ENCODE measurements at places on chromosomes 1 and 21. TPM values are rescaled to one million over a fixed set of nuclear protein-coding genes. Genes with fewer than 3 reads are reported as not detected.
A peak's percentile ranks its signal among the peaks of the same experiment; 100 is the strongest.

- no peak for DNase-seq
Measured at GRCh38 chr1:176522310-176522845, 59.4 kb downstream of the PAPPA2 start.

NR1I3 gene
- not detected for total RNA-seq

GRCh38 chr1:228264090-228264829 lies 56.4 kb downstream of the OBSCN start:
- no peak for DNase-seq

DNA sequence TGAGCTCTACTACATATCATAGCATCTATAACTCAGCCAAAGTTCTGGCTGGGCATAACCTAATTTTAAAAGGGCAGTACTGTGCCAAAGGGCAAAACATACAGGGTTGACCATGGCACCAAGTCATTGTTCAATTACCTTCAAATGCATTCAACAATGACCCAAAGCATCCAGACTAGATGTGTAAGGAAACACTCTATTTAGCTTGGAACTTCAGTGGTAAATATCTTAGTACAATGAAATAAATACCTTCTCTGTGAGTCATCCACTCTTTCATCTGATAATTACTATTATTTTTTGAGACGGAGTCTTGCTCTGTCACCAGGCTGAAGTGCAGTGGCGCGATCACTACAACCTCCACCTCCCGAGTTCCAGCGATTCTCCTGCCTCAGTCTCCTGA lies 70.0 kb downstream of the NVL start:
- no peak for DNase-seq

DNA sequence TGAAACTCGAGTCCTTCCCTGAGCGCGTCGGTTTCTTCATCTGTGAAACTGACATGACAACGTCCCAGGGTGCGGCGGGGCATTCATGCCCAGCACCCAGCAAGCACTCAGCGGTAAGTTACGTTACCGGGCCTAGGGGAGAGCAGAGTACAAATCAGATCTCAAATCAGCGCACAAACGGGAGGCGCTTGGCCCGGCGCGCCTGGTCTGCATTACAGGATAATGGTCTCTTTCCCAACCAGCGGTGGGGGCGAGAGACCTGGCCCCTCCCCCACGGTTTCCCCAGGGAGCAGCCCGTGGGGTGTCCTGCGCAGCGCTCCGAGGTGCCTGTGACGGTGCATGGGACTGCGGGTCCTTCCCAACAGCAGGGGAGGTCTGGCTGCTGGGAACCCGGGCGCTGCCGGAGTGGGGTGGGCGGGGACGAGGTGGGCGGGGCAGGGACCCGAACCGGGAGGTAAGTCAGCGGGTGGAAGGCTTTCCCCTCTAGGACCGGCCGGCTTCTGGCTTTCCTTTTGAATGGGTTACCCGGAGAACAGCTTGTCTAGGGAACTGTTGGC lies 1.0 kb downstream of the TMEM51 start:
- peak; percentile 9 for DNase-seq

GRCh38 chr1:2284932-2285331 lies 56.8 kb downstream of the SKI start:
- no peak for DNase-seq

GRCh38 chr1:20361401-20361800 lies 70.7 kb downstream of the VWA5B1 start:
- no peak for DNase-seq

GBP7 gene
- not detected for total RNA-seq

PADI2 gene
- 0.16 TPM for total RNA-seq

GRCh38 chr1:232037774-232038388 lies 411.3 kb downstream of the DISC1 start:
- DNase-seq: no peak

ABCG1 gene
- total RNA-seq: 3.3 TPM

- DNase-seq: no peak
Measured at GRCh38 chr1:206074839-206075238, 21.9 kb downstream of the RHEX start.

SELENOF gene
- 129 TPM for total RNA-seq

GRCh38 chr1:213443415-213443814 lies 392.4 kb downstream of the RPS6KC1 start:
- no peak for DNase-seq

GPR25 gene
- total RNA-seq: not detected

GRCh38 chr1:43731867-43732531 lies 24.7 kb downstream of the ST3GAL3 start:
- no peak for DNase-seq

GRCh38 chr1:7209336-7209735 lies 424.1 kb downstream of the CAMTA1 start:
- no peak for DNase-seq

RHD gene
- 0.07 TPM for total RNA-seq

DNA sequence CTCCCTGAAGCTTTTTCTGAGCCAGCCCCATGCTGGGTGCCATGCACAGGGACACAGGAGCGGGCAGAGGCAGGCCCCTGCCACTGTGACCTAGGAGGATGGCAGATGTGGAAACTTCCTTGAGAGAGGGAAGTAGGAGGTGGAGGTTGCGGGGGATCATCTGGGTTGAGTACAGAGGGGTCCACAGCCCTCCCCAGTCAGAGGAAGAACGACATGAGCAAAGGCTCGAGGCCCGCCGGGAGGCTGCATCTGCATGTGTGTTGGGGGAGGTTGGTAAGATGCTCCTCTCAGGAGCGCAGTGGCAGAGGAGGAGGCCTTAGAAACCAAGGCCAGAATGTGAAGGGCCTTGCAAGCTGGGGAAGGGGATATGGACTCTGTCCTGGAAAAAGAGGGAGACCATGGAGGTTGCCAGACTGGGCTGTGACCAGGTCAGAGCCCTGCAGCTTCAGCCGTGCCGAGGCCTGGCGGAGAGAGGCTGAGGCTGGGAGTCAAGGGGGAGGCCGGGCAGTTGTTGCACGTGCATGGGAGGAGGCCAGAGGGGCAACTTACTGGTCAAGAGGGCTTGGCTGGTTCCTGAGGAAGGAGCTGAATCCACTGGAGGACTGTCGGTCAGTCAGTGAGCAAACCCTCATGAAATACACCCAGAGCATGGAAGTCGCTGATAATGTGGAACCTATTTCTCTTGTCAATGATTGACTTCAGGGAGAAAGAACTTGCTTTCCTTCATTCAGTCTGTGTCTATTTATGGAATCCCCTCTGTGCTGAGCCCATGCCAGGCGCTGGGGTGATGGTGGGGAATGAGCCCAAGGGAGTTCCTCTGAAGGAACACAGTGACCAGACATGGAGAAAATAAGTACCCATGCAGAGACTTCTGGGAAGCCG lies 31.7 kb downstream of the A3GALT2 start:
- no peak for DNase-seq

DNA sequence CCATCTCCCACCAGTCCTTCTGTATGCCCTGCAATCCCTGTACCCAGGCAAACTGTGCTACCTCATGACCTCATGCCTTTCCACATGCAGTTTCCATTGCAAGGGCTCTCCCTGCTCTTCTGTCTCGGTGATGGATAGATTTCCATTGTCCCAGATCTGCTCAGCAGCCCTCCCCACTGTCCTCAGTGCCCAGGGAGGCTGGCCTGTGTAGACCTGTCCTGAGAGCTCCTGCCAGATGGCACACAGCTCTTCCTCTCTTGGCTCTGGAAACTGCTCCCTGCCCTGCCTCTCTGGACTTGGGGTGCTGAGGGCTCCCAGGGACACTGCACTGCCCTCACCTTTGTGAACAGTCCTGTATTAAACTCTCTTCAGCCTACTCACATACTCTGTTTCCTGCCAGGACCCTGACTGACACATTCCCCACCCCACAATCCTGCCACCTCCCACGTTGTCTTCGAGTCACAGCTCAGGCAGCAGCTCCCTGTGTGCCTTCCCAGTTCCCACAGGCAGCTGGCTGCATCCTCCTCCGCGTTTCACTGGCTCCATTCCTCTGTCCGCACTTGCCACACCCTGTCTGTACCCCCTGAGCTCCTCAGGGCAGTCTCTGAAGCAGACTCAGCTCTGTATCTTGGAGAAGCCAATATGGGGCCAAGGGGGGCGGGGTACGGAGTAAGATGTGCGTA lies 57.0 kb downstream of the SPATA46 start:
- no peak for DNase-seq

- DNase-seq: no peak
Measured at GRCh38 chr1:43835082-43836021, 98.2 kb upstream of the ARTN start.

NUP210L gene
- 0.05 TPM for total RNA-seq

- DNase-seq: no peak
Measured at GRCh38 chr1:185271921-185272320, 45.1 kb downstream of the IVNS1ABP start.

LAD1 gene
- not detected for total RNA-seq
